ENCODE measurements at places on chromosomes 3 and 15.

DNA sequence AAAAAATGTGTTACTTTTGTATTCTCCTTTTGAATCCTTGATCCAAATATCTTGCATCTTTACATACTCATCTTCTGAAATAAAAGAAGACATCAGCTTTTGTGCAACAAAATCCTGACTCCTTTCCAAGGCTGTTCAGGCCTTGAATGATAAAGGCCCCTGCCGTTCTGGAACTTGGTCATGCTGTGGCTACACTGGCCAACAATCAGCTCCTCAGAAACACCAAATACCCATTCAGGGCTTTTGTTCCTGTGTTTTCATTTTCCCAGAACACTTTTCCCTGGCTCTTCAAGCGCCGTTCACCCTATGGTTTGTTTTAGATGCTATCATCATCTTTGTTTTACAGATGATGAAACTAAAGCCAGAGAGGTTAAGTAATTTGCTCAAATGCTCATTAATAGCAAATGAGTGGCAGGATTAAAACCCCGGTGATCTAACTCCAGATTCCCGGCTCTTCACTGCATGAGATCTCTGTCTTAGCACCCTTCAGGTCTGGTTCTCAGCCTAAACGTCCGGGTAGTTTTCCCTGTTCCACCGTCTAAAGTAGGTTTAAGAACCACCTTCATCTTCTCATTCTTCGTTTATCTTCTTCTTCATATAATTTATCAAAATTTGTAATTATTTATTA lies 58.3 kb downstream of the EPHA3 start:
- no peak for DNase-seq

DNA sequence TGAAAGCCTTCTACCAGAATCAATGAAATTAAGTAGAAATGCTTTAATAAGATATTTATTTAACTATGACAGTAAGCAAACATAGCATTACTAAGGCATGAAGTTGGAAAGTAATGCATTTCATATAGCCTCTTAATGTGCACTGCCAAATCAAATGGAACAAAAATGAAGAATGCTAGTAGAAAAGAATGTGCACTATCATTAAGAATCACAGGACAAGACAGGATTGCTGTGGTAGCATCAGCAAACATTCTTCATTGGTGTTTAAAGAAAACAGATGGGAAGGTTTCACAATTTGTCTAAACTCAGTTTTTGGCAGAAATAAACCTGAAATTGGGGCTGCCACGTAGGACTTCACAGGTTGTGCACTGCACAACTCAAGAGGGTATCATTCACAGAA lies 168.9 kb downstream of the CNTN3 start:
- peak; percentile 14 for DNase-seq

DNA sequence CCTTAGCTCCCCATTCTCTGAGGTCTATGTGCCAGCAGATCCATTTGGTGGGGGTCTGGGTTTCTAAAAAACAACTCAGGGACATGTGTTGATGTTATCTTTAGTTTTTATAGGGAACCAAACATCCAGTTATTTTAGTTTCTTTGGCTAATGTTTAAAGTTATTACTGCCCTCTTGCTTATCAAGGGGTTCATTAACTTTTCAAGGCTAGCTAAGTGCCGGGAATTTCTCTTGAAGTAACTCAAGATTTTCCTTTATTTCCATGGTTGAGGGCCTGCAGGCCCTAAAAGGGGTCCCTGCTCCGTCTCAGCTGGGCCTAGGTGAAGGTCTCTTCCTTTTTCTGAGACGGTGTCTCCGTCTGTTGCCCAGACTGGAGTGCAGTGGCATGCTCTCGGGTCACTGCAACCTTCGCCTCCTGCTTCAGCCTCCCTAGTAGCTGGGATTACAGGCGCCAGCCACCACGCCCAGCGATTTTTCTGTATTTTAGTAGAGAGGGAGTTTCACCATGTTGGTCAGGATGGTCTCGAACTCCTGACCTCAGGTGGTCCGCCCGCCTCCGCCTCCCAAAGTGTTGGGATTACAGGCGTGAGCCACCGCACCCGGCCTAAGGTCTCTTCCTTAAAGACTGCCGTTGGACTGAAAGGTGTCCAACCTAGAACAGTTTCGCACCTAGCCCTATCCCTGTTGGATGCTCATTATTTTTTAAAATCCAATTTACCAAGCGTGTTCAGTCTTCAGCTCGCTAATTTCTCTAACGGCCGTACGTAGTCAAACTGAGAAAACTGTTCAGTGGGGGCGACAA lies 1.3 kb upstream of the OXSR1 start:
- DNase-seq: no peak

DNA sequence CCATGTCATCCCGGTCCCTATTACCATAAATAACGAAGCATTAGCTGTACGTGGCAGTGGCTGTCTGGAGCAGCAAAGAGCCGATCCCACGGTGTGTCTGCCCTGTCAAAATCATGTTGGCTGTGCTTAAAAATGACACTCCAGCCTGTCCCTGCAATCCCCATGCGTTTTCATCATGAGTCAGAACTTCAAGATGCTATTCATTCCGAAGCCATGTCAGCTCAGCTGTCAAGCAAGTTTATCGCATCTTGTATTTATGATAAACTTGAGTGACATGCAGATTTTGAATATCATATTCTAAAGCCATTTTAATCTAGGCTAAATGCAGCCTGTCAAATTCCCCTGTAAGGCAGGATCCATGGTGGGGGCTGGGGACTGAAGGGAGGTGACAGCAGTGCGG lies 152.4 kb downstream of the TJP1 start:
- peak; percentile 45 for DNase-seq

GRCh38 chr15:34147371-34148140 lies 45.7 kb downstream of the PGBD4 start:
- DNase-seq: no peak

All from fibroblast of upper back skin (primary cell).